ENCODE measurements at places on chromosomes 16 and 17.

DNA sequence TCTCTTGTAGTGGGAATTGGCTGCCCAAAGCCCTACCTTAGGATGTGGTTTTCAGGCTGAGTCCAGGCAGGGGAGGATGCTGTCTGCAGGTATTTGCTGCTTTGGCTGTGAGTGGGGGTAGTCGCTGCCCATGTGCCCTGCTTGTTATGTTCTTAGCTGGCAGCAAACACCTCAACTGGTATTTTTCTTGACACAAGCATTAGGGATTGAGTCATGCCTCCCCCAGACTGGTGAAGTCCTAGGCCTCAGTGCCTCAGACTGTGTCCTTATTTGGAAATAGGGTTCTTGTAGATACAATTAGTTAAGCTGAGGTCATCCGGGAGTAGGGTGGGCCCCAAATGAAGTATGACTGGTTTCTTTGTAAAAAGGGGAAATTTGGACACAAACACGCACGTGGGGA is 808.3 kb upstream of the EEF2KMT start:
- peak; percentile 56 for DNase-seq

- no peak for DNase-seq
Measured at GRCh38 chr17:46082257-46082656, 83.2 kb downstream of the STH start.

GRCh38 chr16:14337303-14338191 is 266.4 kb downstream of the MRTFB start:
- DNase-seq, result no peak

DNA sequence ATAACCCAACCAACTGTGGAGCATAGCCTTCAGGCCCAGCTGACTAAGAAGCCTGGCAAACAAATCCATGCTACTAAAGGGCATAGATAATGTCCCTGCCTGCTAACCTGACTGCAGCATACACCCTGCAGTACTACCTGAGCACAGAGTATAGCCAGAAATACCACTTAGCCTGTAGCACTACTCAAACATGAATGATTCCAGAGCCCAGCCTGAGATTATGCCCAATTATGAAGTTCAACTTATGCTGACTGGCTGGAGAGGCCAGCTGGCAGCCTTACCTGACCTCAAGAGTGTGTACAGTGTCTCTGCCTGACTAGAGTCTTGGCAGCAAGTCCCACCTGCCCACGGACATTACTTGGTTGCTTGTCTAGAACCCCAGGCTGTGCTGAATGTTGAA is 1265.3 kb downstream of the CDH11 start:
- no peak for DNase-seq

GRCh38 chr17:49280061-49280460 is 49.5 kb upstream of the PHOSPHO1 start:
- DNase-seq, result no peak

- DNase-seq, result no peak
Measured at GRCh38 chr17:45785480-45786193, 1.5 kb downstream of the CRHR1 start.

- no peak for DNase-seq
Measured at GRCh38 chr16:27539120-27539519, 10.6 kb downstream of the GTF3C1 start.

Data from fibroblast of skin of right quadriceps (primary cell).